T-helper 1 cell (primary cell): ENCODE measurements at places on chromosomes 11 and 22.

- DNase-seq: peak; percentile 41
Observed at GRCh38 chr22:40036591-40037225, 42.0 kb downstream of the FAM83F start.

GRCh38 chr11:120832481-120833238 lies 191.2 kb upstream of the TBCEL start:
- no peak for DNase-seq

DNA sequence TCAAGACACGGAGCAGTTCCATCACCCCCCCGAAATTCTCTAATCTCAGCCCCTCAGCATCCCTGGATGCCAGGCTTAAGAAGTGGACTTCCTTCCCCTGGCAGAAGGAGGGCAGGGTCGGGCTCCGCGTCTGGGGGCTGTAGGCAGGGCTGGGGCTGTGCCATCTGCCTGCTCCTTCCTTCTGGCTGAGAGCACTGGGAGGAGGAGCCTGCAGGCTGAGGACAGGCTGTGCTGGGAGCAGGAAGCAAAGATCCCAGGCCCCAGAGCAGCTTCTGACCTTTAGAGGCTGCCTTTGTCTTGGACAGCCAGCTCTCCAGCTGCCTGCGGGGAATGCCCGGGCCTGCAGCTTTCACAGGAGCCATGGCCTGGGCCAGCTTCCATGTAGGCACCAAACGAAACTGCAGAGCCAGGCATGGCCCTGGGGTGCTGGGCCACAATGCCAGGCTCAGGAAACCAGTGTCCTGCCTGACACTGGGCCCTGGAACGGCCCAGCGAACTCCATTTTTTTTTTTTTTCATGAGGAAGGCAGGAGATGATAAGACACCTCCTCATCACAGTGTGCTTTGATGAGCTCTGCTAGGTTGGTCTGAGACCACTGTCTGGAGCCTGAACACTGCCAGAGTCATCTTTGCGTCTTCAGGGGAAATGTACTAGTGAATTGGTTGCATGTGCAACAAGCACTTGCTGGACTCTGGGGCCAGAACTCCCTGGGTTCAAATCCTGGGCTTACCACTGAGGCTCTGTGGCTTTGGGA lies 67.9 kb downstream of the MCM5 start:
- no peak for DNase-seq

GRCh38 chr22:21712751-21713427 lies 22.7 kb downstream of the YPEL1 start:
- DNase-seq: peak; percentile 42

DNA sequence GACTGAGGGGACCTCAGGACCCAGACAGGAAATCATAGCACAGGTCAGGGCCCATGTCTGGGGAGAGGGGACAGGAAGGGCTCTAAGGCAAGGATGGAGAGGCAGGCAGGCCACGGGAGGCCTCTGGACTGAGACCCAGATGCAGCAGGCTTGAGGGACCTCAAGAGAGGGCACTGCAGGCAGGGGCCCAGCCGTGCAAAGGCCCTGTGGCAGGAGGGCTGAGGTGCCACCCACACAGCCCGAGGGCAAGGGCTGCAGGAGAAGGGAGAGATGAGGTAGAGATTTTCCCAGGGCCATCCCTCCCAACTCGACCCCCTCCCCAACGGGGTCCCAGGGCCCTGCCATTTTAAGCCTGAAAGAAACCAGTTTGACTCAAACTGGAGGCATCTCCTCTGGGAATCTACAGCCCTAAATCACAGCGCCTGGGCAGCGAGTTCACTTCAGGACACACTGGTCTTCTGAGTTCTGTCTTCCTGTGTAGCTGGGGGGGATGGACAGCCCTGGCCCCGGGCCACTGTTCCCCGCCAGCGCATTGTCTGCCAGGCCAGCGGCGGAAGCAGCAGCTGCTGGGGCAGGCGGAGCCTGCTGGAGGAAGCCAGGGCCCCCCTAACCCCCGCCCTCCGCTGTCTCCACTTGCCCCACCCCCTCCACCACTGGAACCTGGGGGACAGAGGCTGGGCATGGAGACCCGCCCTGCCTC lies 20.3 kb upstream of the WNT7B start:
- no peak for DNase-seq

DNA sequence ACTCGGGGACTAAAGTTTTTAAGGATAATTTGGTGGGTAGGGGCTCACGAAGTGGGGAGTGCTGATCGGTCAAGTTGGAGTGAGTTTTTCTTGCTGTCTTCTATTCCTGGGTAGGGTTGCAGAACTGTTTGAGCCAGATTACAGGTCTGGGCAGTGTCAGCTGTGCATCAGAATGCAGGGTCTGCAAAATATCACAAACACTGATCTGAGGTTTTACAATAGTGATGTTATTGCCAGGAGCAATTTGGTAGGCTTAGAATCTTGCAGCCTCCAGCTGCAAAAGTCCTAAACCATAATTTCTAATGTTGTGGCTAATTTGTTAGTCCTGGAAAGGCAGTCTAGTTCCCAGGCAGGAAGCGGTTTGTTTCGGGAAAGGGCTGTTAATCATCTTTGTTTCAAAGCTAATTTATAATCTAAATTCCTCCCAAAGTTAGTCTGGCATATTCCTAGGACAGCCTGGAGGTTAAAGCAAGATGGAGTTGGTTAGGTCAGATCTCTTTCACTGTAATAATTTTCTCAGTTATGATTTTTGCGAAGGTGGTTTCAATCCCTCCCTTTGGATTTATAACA lies 39.7 kb upstream of the CALCA start:
- no peak for DNase-seq

- no peak for DNase-seq
Observed at GRCh38 chr11:65212226-65212801, 30.6 kb downstream of the CAPN1 start.

GRCh38 chr11:71470946-71471345 lies 17.9 kb downstream of the NADSYN1 start:
- DNase-seq: no peak
